ENCODE measurements at places on chromosomes 7 and 10.
A peak's percentile ranks its signal among the peaks of the same experiment; 100 is the strongest.

GRCh38 chr7:103929901-103930311, 59.6 kb downstream of the RELN start:
- no peak for DNase-seq

- DNase-seq = peak; percentile 38
These were observed 34.3 kb downstream of the HTRA1 start for GRCh38 chr10:122495406-122496340.

- DNase-seq = no peak
These were observed 261.5 kb downstream of the MALRD1 start for GRCh38 chr10:19310066-19310465.

DNA sequence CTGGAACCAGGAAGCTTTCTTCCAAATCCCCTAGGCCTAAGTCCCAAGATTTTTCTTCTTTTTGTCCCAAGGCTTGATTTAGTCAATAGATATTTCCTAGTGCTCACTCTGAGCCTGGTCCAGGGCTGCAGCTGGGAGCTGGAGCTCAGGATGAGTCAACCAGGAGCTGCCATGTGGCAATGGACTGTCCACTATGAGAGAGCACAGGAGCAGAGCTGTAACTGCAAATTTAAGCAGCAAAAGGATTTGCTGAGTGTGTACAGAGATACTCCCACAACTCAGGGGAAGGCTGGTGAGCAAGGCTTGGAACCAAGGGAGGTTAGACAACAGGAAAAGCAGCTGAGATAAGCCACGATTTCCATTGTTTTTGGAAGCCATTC, 92.1 kb upstream of the CXCL12 start:
- no peak for DNase-seq

DNA sequence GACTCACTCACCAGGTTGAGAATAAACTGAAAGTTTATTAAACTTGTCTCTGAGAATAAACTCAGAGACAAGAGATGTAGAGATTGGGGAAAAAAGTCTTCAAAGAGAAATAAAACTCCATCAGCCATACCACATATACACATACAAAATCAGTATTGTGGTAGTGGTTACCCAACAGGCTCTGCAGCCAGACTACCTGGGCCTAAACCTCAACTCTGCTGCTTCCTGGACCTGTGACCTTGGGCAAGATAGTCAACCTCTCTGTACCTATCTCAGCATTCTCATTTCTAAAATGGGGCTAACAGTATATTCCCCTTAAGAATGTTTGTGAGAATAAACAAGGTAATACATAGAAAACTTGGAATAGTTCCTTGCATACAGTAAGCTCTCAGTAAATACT, 15.3 kb downstream of the TPK1 start:
- DNase-seq = peak; percentile 32

DNA sequence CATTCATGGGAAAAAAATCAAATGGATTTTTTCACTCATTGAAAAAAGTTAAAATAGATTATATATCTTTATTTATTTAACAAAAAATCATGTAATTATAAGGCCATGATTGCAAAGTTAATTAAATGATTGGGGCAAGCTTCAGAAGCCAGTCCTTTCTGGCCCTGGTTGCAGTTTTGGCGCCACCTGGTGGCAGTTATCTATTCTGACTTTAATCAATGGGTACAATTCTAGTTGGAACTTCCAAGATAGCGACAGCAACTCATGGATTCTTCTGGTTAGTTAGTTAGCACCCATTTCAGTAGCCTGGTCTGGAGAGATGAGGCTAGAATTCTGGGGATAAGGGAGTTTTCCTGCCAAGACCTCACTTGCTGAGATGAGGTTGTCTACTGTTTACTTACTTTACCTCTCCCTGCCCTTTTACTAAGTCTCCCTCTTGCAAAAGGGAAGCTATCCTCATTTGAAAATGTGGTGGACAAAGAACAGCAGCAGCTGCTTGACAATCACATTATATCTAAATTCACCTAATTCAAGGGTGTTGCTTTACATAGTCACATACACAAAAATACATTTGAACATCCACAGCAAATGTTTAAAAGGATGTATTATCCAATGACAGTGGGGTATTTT, 42.3 kb downstream of the NOC3L start:
- peak; percentile 67 for DNase-seq

DNA sequence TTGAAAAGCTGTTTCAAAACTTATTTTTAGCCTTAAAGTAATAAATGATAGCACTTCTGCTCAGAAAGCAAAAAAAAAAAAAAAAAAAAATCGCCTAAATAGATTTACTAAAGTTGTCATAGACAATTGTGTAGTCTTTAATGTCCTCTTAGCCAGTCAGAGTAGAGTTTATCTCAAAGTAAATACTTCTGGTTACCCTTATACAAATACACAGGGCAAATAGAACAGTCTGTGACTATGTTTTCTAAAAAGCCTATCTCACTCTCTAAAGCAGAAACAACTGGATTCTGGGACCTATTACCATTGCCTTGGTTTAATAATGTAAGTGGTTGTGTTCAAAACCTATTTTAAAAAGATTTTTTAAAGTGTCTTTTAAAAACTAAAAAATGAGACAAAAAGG, 156.2 kb upstream of the THSD7A start:
- no peak for DNase-seq

Measured in CD4-positive, CD25-positive, alpha-beta regulatory T cell (primary cell).